ENCODE measurements at places on chromosomes 7 and 10.

DNA sequence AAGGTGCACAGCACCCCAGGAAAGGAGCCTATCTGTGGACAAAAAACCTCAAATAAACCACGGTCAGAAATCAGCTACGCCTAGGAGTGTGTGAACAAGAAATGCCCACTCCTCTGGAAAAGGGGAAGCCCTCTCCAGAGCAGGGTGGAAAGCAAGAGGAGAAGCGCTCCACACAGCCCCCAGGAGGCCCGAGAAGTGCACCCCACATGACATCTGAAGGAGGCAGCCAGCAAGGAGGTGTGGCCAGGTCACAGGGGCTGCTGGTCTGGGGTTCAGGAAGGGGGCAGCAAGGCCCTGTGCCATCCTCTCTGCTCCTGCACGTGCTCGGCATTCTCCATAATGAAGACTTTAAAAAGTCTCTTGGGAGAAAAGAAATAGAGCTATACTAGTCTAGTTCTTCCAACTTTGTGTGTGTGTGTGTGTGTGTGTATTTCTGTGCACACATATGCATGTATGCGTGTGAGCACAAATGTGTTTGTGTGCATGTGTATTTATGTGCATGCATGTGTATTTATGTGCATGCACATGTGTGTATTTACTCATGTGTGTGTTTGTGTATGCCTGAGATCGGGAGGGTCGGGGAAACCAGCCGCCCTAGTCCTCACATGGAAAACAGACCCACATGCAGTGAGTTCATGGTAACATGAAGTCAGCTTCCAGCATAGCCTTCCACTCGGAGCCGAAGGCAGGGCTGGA lies 76.5 kb downstream of the TNS3 start:
- no peak for DNase-seq

- DNase-seq, result no peak
These were observed 165.8 kb downstream of the CACNB2 start for GRCh38 chr10:18306031-18306430.

GRCh38 chr7:134114992-134115391 lies 12.1 kb upstream of the LRGUK start:
- DNase-seq, result no peak

DNA sequence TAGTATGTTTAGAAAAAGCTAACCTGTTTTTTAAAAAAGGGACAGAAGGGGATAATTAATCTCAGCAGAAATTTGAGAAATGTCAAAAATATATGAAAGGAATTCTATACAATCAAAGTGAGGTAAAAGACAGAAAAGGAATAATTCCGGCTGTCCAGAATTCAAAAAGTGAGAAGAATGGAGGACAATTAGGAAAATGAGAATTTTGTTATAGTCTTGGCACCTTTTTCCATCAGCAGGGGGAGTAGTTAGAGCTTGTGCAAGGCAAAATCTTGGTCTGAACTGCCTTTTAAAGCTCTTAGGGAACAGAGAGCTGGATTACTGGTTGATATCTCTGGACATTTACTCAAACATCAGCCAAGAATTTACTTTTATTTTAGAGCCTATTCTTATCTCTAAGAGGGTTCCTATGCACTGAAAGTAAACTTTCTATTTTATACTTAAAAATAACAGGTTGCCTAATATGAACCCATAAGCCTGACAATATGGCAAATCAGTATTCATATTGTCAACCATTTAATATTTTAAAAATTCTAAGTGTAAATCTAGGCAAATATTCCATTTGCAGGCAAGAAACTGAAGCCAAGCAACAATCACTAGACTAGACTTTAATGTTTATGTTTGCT lies 185.6 kb downstream of the ANK3 start:
- no peak for DNase-seq

GRCh38 chr7:44473295-44473694 lies 17.2 kb downstream of the NUDCD3 start:
- no peak for DNase-seq

- DNase-seq, result no peak
These were observed 76.1 kb upstream of the ZEB1 start for GRCh38 chr10:31242902-31243301.

- DNase-seq, result no peak
These were observed 161.6 kb downstream of the PKD1L1 start for GRCh38 chr7:47786557-47787248.

DNA sequence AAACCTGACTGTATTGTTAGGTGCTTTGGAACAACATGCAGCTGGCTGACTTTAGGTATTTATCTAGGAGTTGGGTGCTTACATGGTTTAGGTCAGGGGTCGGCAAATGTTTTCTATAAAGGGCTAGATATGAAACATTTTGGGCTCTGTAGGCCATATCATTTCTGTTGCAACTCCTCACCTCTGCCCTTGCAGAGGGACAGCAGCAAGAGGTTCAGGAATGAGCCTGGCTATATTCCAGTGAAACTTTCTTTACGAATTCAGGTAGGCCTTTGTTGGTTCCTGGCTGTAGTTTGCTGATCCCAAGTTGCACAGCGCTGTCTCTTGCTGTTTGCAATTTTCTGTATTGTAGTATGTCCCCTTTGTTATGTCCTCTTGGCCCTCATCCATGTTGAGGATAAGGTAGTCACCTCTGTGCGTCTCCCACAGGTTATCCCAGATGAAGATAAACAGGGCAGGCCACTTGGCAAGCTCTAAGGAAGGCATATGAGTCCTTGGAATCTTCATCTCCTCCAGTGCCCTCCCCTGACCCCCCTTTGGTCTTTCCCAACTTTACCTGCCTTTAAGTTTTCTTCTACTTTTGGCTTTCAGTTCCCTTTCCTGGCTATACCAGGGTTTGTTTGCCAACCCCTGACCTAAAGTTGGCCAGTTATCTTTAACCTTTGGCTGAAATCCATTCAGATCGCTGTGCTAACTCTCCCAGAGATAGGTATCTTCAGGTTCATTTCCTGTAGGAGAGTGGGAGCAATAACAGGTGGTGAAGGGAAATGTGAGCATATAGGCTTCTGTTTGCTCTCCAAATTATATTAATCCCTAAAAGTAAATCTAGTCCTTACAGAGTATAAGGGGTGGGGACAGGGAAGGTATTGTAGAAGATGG lies 36.1 kb downstream of the SGPL1 start:
- no peak for DNase-seq

DNA sequence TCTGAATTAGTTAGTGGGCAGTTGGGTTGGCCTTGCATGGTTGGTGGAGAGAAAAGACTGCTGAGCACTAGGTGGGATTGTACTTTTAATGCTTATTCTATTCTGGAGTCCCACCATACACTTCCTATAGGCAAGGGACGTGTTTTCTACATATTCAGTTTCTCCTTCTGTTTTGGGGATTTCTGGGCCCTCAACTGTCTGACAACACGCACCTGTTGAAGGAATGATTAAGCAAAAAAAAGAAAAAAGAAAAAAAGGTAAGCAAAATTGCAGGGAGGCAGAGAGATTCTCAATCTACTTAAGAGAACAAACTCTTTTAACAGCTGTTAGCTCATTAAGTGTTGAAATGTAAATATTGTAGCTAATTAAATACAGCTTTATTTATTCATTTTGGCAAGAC lies 541.3 kb downstream of the CALN1 start:
- no peak for DNase-seq

GRCh38 chr7:52355053-52355452 lies 680.4 kb upstream of the POM121L12 start:
- DNase-seq, result no peak

DNA sequence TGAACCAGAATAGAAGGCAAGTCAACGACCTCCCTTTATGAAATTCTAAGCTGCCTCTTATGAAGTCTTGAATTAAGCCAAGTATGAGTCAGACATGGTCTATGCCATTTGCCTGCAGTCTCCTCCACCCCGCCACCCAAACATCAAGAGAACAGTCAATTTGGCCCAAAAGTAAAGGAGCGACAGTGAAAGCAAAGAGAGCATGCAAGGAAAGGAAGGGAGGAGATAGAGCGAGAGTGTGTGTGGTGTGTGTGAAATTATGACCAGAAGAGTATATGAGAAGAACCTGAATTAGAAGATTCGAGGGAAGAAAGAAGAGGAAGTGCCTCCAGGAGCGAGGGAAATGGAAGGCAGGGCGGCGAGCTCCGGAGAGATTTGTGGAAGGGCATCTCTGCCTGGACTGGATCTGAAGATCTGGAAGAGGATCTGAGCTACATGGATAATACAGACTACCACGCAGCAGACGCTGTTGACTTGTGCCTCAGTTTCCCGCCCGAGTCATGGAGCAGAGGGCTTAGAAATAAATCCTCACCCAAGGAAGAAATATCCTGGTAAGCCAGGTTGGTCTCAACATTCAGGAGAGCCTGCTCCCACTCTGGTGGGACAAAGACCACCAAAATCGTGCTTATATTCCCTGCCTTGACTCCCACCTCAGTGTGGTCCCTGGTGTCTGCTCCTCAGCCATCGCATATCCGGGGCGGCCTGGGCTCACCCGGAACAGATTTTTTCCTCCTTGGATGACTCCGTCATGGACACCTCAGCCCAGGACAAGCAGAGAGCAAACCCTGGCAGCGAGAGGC lies 459 bp downstream of the ZDHHC6 start:
- no peak for DNase-seq

DNA sequence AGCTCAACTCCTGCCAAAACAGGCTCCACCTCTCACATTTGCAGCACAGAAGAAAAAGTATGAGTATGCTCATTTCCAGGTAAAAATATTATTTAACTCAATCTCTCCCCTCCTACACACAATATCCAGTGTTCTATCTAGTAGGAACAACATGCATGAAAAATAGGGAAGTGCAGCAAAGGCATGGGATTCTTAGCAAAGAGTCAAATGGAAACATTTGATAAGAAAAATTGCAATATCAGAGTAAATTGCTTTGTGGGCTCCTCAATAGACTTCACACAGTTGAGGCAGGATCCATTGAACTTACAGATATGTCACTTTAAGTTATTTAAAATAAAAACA lies 150.9 kb downstream of the ANK3 start:
- no peak for DNase-seq

DNA sequence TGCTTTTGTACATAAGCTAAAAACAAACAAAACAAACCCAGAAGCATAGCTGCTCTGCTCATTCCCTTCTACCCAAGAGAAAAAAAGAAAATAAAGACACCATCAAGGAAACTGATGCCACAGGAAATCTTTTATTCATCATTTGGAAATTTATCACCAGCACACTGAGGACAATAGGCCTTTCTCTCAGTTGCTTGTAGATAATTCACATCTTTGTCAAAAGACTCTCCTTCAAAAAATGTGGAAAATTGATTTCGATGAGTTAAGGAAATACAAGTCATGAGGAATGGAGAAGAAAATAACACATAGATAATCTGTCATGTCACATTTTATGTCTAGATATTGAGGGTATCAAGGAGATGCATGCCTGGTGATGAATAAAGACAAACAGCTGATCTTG lies 53.5 kb downstream of the ZNF37A start:
- DNase-seq, result no peak

DNA sequence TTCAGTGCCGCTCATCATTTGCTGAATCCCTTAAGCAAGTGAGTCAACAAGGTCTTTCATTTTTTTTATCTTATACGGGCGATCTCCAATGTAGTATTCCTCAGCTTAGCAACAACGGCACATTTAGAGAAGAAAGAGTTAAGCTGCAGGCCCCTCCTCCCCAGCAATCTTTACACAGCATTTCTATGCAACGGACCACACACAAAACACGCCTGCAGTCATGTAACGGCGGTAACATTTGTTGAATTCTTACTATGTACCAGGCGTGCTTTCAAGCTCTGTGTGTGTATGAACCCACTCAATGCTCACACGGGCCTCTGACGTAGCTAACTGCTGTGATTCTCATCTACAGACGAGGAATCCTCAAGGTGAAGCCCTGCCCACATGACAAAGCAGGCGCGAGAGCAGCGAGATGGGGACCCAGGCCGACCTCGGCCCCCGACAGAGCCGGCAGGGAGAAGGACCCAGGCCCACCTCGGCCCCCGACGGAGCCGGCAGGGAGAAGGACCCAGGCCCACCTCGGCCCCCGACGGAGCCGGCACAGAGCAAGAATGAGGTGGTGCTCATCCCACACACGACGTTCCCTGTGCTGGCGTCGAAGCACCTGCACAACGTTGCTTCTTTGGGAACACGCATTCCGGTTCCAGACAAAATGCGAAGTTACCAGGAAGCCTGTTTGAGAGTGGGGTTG lies 240.7 kb downstream of the ZMYND11 start:
- no peak for DNase-seq

- no peak for DNase-seq
These were observed 8.0 kb downstream of the FAM200A start for GRCh38 chr7:99543916-99544315.

DNA sequence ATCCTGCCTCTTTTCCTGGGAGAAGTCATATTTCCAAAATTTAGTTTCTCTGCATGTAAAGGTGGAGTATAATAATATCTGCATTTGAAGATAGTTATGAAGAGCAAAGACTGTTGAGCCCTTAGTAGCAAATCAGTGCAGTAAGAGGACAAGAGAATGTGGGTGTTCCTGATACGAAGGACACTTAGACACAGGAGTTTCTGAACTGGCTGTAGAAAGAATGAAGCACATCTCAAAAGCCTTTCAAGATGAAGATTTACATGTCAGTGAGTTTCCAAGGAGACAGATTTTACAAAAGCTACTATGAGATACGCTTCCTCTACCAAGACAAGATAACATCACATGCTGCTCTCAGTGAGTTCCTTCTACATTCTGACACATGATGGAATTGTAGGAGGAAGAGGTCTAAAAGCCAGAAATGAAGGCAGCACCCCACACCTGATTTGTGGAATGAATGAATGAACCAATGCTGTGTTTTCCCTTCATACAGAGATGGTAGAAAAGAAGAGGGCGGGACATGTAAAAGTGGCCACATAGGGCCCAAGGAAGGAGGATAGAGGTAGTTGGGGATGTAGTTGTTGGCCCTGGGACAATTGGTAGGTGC lies 173.6 kb upstream of the PDE1C start:
- DNase-seq, result no peak

- DNase-seq, result no peak
These were observed 195.2 kb upstream of the FOXK1 start for GRCh38 chr7:4486907-4487306.

DNA sequence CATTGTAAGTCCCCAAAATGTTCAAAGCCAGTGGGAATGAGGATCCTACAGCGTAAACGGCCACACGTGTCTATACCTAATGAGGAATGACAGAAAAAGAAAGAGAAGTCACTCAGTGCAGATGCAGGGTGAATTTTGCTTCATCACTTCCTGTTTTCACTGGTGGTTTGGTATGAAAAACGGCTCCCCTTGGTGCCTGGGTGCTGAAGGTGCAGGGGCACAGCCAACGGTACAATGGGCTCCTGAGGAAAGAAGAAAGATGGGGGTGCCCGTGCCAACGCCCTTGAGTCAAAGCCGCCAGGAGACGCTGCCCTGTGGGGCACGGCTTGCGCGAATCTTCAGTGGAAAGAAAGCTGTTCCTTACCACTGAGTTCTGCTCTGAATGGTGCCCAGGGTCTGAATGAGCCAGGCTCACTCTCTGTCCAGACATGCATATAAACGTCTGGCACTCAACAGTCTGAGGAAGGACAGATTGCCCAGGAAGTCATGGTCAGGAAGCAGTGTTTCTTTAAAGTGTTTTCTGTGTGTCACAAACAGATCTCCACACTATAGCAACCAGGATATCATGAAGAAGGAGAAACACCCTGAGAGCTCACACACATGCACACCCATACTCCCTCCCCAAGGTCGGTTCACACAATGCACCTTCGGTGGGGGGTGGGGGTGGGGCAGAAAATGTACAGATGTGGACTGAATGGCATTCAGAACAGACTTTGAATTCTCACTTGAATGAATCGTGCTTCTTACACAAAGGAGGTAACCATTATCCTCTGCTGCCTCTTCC lies 105.8 kb downstream of the ELMO1 start:
- DNase-seq, result no peak

Data from NCI-H1105 (cell line).